RWPE2 (cell line): ENCODE measurements at places on chromosomes 16 and 17.
A peak's percentile ranks its signal among the peaks of the same experiment; 100 is the strongest.

GRCh38 chr16:73027685-73028111 lies 20.2 kb downstream of the ZFHX3 start:
- H3K36me3 ChIP-seq: no peaks in the 10 kb centered on the region
- no peaks in the 10 kb centered on the region for H3K27me3 ChIP-seq
- no peak overlapping the region for H3K4me3 ChIP-seq

DNA sequence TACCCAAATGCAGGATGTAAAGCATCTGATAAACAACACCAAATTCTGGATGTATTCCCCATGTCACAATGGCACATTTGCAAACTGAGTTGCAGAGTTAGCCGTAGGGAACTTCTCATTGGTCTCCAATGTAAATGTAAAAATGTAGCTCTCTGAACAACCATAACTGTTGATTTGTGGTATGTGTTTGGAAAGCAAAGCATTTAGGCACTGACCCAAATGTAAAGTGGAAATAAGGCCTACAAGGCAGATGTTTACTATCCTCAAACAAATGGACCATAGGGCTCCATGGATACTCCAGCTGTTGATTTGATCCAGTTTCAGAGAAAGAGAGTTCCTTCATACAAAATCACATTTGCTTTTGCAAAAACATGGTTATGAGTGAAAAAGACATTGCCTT lies 223.0 kb upstream of the ELAC2 start:
- no peaks in the 10 kb centered on the region for H3K36me3 ChIP-seq
- no peak overlapping the region for H3K4me3 ChIP-seq
- DNase-seq: no peak

DNA sequence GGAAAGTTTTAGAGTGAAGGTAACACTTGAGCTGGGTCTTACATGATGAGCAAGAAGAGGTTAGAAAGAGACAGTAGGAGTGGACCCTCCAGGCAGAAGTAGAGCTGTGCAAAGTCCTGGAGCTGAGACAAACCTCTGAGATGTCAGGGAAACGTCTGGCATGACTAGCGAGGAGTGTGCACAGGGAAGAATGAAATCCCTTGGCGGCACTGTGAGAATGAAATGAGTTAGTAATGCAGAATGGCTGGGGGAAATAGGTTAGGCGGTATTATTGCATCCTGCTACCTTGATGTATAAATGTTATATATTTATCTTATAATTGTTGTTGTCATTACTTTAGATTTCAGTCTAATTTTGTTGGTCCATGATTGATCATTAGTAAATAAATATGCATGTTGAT lies 457.9 kb upstream of the CCL2 start:
- no peaks in the 10 kb centered on the region for H3K36me3 ChIP-seq
- no peak overlapping the region for H3K4me3 ChIP-seq
- H3K27me3 ChIP-seq: peaks cover 5% of the 10 kb centered on the region
- H3K27ac ChIP-seq: no peak overlapping the region
- no peak for DNase-seq
- no peaks in the 10 kb centered on the region for H3K4me1 ChIP-seq

GRCh38 chr16:25052151-25052511 lies 37.0 kb upstream of the ARHGAP17 start:
- H3K27ac ChIP-seq: no peak overlapping the region
- H3K4me3 ChIP-seq: no peak overlapping the region
- no peaks in the 10 kb centered on the region for H3K27me3 ChIP-seq
- no peaks in the 10 kb centered on the region for H3K36me3 ChIP-seq
- DNase-seq: no peak
- peaks cover 28% of the 10 kb centered on the region for H3K4me1 ChIP-seq

- DNase-seq: peak; percentile 97
- H3K27ac ChIP-seq: peak overlapping the region; percentile 100
- no peak overlapping the region for H3K4me3 ChIP-seq
- peaks cover 78% of the 10 kb centered on the region for H3K4me1 ChIP-seq
Observed at GRCh38 chr17:75693500-75694481, 26.7 kb downstream of the SAP30BP start.
